OCI-M1 (cell line): ENCODE measurements at places on chromosomes 6 and 20.

DNA sequence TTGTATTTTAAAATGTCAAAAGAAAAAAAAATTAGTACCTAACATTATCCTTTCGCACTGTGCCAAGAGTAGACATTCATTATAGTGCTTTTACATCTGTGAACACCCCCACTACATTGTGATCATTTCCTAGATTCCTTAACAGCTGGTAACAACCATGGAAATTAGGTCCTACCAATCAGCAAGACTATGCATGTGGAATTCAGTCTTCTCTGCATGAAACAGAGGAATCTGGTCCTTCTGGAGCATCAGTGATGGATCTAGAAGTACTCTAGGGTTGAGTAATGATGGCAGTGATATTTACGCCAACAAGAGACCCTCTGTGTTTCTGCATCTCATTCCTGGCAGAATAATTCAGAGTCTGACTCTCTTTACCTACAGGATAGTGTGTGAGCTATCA is 9.4 kb downstream of the OR12D1 start:
- no peak for DNase-seq

DNA sequence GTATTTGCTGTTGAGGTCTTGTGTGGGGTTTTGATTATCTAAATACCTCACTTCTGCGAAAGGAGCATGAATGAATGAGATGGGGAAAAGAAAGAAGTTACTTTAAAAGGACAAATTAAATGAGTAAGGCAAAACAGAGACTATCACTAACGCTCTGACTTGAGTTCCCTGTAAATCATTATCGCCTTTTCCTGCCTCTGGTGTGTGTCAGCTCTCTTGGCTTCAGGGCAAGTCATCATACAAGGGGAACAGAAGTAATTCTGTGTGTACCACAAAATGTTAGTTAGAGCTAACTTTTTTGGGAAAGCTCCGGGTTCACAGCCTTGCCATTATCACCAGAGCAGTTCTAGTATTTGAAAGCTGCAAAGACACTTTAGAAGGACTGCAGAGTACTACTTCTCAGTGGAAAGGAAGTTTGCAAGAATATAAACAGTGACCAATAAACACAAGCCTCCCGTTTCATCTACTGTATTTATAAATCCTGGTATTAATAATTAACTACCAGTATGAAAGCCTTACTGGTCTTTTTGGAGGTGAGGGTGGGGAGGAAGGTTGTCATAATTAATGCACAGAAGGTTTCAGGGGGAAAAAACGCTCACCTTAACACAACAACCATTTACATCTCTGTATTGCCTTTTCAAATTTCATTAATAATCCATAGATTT is 1.2 kb downstream of the DZANK1 start:
- peak; percentile 5 for DNase-seq

DNA sequence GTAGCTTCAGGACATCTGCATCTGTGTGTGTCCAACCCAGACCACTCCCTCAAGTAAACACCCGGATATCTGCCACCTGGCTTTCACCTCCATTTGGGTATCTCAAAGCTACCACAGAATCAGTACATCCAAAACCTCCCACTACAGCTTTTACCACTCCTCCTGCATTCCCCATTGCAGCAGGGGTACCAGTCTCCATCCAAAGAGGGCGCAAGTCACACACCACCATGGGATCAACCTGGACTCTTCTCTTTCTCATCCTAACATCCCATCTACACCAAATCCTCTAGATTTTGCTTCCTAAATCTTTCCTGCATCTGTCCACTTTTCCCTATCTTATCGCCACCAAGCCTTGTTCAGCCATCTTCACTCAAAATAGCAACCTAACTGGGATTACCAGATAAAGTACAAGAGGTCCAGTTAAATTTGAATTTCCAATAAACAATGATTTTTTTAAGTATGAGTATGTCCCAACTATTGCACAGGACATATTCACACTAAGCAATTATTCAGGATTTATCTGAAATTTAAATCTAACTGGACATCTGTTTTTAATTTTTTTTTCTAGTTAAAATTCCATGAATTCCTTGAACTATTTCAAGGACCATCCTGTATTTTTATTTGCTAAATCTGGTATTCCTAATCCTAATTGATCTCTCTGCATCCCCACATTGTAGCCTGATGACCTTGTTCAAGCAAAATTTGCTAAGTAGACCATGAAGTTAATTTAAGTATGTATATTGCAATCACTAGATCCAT is 164.3 kb upstream of the MLN start:
- no peak for DNase-seq

DNA sequence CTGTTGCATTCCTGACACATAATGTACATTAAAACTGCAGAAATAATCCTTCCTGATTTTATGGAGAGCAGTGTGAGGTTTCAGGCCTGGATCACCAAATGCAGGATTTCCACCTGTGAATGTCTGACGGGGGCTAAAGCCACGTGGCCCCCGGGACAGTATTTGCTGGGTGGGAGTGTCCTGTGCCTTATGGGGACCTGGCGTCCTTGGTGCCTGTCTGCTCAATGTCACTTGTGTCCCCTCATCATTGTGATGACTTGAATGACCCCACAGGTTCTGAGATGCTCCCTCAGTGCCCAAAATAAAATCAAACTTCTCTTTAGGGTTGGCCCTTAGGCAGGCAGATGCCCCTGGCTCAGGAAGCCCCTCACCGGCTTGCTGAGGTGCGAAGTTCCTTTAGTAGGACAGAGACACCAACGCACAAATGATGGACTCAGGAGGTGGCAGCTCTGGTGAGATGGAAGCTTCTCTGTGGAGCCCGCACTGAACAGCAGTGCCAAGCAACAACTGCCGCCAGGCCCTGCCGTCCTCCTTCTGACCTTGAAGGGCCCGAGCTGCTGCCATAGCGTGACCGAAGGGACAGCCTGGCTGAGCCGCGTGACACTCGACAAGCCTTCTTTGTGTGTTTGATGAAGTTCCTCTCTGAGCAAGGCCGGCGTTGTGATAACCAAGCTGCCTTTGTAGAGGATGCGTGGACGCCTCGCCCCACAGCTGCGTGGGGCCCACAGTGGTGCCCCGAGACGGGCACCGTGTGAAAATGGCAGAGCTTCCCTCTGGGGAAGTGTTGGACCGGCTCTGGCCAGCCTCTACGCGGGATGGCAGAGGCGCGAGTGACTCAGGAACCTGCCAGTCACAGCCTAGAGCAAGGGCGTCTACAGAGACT is 30.9 kb downstream of the FRMD1 start:
- no peak for DNase-seq

DNA sequence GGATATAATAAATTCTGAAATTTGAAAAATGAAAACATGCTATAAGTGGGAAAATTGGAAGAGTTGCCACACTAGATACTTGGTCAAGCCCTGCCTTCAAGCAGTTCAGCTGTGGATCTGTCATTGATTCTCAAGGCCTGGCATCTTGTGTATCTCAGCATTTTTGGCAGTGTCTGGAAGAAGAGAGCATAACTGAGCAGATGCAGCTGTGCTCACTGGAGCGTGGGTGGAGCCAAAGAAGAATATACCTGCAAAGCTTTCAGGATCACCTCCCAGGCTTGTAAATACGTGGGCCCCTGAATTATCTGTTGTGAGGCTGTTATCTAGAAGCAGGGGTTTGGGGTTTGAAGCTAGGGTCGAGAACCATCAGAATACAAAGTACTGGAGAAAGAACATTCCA is 31.3 kb upstream of the CHD6 start:
- DNase-seq: no peak

DNA sequence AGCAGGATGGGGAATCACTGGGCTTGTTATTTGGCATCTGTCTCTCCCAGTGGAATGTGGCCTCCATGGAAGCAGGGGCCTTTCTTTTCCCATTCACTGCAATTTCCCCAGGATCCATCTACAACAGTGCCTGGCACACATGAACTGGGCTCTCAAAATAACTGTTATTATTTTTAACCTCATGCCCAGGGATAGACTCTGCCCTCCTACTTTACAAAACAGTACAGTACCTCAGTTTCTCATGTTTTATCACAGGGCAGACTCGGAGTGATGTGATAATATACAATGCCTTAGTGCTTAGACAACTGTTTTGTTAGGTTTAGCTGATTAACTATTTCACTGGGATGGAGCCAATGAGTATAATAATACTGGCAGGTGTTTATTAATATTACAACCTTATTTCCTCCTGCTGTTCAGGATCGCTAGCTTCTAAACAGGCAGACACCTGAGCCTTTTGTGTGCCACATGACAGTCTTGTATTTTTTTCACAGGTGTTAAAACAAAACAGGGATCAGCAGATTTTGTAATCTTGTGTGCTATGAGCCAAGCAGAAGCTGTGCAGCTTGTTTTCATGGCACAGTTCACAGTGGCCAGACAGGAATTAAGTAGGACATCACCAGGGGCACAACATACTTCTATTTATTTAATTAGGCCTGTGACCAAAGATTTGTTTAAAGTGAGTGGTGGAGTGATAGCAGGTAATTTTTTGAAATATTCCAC is 157.7 kb upstream of the EYA4 start:
- DNase-seq: no peak

DNA sequence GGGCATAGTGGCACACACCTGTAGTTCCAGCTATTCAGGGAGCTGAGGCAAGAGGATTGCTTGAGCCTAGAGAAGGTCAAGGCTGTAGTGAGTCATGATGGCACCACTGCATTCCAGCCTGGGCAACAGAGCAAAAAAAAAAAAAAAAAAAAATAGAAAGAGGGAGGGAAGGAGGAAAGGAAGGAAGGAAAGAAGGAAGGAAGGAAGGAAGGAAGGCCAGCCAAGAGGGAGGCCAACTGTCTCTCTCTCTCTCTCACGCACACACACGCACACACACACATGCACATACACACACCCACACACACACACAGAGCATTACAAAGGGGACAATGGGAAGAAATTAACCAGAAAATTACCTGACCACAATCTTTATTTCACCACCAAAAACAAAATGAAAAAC is 50.6 kb upstream of the COL9A1 start:
- DNase-seq: no peak

- DNase-seq: no peak
Measured at GRCh38 chr6:139961190-139961589, 586.7 kb upstream of the CITED2 start.

DNA sequence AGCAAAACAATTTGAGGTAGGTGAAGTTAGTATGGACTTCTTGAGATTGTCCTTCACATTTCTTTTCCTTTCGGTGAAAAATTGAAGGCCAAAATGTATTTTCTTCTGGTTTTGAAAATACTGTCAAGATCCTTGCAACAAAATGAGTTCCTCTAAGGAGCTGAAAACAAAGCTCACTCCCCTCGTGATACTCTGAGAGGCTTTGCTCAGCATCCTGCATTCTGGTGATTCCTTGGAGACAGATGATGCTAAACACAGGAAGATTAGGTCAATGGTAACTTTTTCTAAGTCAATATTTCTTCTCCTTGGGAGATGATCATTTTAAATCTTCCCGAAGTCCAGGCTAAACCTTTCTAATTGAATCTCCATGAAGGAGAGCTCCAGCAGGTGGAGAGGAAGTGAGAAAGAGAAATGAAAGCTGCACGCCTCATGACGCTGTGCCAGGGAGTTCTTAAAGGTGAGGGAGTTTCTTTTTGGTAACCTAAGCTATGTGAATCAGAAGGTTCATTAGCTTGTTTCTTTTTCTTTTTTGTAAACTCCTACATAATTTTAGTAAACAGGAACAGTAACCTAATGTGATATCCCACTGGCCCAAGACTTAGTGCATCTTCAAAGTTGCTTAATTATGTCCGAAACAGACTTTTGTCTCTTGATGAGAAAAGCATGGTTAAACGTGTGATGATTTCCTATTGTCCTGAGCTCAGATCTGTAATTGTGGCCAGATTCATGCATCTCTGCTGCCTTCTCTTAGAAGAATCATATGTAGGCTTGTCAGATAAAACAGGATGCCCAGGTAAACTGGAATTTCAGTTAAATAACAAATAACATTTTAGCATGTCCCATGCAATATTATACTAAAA is 15.0 kb downstream of the ESR1 start:
- DNase-seq: no peak

- peak; percentile 10 for DNase-seq
Measured at GRCh38 chr20:50594591-50595432, 84.6 kb downstream of the PTPN1 start.

GRCh38 chr6:73027691-73028090 is 197.6 kb downstream of the KHDC1L start:
- no peak for DNase-seq

- DNase-seq: no peak
Measured at GRCh38 chr6:42756722-42757121, 10.8 kb upstream of the TBCC start.

DNA sequence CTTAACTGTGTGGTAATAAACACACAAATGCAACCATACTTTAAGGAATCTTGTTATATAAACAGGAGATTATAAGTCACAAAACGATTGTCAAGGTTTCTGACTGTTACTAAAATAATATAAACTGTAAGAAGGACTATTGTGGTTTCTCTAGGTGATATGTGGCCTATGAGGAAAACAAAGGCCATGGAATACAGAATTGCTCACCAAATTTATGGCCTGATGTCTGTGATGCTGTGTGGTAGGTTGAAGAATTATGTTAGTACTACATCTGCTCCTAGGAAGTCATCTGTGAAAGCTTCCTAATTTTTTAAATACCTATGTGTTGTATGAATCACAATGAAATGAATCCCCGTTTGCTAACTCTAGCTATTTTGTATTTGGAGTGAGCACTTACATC is 875.4 kb upstream of the MAP3K7 start:
- no peak for DNase-seq

GRCh38 chr6:167676000-167676665 is 150.6 kb upstream of the AFDN start:
- DNase-seq: no peak

DNA sequence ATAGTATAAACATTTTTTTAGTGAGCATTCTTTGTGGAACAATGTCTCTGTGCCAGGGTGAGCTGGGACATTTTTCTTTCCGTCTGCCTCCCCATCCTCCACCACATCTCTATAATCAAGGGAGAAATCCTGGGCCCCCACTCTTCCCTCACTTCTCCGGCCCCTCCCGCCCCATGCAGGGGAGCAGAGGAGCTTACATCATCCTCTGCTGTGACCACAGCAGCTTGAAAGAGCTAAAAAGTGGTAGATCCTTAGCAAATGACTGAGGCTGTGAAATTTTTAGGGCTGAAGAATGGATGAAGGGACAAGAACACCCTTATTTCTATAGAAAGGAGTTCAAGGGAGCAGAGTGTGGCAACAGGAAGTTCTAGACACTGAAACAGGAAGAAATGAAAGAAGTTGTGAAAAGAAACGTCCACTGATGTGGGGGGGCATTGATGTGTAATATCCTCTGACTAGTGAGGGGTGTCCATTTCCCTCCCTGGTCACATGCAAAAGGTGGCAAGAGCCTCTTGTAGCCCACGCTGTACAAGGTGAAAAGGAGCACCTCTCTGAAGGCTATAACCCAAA is 380.3 kb upstream of the JARID2 start:
- DNase-seq: peak; percentile 22

GRCh38 chr6:27040244-27041042 is 207.1 kb upstream of the PRSS16 start:
- DNase-seq: no peak

DNA sequence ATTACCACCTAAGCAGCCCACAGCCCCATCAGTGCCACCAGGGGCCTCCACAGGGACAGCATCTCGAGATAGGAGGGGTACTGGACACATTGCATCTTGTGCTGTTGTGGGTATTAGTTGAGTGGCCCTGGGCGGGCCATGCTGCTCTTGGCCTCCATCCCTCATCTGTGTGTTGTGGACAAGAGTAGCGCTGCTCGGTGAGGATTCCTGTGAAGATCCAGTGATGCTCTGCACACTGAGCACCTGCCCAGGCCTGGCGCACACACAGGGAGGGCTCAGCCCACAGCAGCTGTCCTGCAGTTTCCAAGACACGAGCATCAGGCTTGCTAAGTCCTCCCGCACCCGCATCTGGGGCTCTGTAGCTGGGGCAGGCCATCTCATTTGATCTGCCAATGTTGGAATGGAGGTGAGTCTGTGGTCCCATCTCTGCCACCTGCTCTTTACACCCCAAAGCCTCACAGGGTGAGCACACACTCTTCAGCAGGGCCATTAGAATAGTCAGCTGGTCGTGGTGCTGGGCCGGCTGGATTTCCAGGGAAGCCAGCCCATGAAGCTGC is 32.0 kb downstream of the SPATA2 start:
- no peak for DNase-seq
